ENCODE measurements at places on chromosomes 13 and 19. TPM values are rescaled to one million over a fixed set of nuclear protein-coding genes. Genes with fewer than 3 reads are reported as not detected.

The KIR2DL4 gene
- not detected for total RNA-seq

The IRGC gene
- not detected for total RNA-seq

- ATAC-seq = peak; percentile 5
Observed at GRCh38 chr19:58355908-58356765, 2.8 kb upstream of the A1BG start.

- no peak for ATAC-seq
Observed at GRCh38 chr13:25928941-25929505, 122.8 kb downstream of the SHISA2 start.

DNA sequence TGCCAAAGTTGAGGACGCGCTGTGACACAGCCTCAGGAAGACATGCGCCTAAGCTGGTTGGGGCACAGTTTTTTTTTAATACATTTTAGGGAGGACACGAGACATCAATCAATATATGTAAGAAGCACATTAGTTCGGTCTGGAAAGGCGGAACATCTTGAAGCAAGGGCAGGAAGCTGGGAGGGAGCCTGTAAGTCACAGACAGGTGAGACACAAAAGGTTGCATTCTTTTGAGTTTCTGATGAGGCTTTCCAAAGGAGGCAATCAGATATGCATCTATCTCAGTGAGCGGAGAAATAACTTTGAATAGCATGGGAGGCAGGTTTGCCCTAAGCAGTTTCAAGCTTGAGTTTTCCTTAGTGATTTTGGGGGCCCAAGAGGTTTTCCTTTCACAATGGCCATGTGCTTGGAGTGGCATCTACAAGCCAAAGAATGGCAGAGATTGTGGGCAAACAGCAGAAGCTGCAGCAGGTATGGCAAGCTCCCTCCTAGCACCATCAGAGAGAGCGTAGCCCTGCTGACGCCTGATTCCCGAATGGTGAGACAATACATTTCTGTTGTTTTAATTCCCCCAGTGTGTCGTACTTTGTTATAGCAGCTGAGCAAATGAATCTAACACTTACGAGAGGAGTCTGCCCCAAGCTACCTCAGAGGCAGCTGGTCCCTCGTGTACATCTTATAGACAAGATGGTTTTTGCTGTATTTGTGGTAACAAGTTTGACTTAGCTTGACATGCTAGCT is 99.5 kb upstream of the TMTC4 start:
- ATAC-seq = no peak

DNA sequence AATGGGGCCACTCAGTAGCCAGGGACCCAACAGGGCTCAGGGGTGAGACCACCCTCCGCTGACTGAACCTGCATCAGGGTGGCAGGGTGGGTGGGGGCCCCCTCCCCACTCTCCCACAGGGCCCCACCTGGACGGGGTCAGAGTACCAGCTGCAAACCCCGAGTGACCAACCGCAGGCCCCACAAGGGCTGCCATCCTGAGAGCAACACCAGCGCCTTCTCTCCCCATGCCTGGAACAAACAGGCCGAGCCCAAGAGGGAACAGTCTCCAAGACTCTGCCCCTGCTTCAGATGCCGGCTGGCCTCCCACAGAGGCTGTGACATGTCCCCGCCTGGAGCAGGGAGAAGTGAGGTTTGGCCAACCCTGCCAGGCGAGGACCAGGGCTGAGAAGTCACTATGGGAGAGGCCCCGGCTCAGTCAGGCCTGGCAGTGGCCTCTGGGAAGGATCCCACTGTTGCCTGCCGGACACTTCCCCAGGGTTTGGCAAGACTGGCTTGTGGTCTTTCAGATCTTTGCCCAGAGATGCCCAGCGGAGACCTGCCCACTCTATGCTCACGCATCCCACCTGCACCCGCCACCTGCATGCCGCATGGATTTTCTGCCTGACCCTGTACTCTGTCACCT is 27.2 kb downstream of the MPND start:
- ATAC-seq = no peak

- peak; percentile 87 for ATAC-seq
Observed at GRCh38 chr13:40116008-40116407, 460.5 kb downstream of the COG6 start.

- no peak for ATAC-seq
Observed at GRCh38 chr13:111562716-111563115, 242.3 kb downstream of the TEX29 start.

DNA sequence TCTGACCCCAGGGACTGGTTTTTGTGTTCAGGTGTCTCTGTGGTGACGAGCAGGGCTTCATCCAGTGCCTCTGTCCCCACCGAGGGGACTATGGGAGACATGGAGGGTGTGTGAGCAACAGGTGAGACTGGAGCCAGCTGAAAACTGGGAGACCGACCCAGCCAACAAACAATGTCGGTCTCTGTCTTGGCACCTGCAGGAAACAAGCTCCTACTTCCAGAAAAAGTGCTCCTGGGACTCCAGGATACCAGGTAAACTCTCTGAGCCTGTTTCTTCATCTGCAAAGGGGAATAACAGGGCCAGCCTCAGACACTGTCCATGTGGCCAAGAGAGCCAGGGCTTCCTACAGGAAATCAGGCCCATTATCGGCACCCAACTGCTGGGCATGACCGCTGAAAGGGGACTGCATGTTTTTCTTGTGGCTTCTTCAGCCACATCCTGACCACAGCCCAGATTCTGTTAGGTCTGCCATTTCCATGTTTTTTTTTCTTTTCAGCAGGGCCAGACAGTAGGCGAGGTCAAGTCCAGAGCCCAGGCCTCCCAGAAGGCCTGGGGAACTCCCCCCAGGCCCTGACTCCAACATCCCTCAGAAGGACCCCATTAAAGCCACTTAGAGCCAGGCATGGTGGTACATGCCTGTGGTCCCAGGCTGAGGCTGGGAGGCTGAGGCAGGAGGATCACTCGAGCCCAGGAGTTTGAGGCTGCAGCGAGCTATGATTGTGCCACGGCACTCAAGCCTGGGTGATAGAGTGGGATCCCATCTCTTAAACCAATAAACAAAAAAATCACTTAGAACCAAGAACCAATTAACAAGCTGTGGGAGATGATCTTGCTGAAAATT is 836 bp upstream of the BST2 start:
- no peak for ATAC-seq

DNA sequence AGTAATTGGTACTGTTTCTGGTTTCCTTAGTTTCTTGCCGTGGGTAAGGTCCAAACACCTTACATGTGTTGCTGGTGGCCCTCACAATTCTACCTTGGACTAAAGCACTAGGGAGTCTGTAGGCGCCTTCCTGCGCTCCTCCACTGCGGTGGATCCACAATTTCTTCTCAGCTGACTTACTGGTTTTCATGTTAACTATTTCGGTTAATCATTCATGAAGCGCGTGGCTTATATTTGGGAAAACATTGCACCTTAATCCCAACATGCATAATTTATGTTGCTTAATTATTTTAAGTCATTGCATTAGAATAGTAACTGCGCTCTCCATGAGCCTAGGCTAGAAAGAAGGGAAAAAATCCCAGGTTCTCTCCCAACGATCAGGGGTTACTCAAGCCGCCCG is 37.7 kb downstream of the ARHGEF7 start:
- ATAC-seq = no peak

DNA sequence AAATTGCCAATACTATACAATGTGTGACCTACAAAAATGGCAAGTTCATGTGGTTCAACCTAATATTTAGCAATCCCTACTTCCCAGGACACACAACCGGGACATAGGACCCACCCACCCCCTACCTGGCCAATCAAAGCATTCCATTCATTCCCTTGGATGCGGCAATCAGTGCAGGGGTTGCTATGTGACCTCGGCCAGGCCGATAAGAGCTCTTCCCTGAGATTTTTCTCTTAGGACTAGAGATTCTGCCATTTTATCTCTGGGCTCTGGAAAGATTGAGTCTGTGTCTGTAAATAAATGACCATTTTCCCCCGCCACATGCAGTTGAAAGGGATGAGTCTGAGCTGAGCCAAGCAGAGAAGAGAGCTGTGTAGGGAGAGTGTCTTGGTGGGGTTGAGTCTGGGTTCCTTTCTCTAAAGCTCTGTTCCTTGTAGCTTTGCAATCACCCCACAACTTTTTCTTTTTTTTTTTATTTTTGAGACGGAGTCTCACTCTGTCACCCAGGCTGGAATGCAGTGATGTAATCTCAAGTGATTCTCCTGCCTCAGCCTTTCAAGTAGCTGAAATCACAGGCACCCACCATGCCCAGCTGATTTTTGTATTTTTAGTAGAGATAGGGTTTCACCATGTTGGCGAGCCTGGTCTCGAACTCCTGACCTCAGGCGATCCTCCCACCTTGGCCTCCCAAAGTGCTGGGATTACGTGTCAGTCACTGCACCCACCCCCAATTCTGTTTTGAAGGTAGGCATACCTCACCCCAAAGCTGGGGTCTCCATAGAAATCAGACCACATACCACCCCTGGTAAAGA is 7.4 kb downstream of the IFNL1 start:
- no peak for ATAC-seq

DNA sequence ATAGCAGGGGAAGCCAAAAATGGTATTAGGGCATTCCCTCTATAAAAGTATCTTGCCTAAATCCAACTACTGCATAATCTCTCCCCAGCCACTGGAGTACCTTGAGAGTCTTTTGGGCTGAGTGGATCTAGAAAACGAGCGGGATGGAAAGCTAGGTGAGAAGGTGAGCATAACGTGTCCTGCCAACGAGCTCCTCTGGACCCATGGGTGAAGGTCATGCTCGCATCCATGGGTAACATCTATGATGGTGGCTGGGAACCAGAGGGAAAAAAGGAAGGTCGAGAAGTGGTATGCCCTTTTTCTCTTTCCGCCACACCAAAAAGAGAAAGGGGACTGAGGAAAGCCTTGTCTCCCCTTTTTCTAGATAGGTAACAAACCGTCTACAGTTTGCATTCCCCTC is 63.0 kb downstream of the ZNF208 start:
- no peak for ATAC-seq

DNA sequence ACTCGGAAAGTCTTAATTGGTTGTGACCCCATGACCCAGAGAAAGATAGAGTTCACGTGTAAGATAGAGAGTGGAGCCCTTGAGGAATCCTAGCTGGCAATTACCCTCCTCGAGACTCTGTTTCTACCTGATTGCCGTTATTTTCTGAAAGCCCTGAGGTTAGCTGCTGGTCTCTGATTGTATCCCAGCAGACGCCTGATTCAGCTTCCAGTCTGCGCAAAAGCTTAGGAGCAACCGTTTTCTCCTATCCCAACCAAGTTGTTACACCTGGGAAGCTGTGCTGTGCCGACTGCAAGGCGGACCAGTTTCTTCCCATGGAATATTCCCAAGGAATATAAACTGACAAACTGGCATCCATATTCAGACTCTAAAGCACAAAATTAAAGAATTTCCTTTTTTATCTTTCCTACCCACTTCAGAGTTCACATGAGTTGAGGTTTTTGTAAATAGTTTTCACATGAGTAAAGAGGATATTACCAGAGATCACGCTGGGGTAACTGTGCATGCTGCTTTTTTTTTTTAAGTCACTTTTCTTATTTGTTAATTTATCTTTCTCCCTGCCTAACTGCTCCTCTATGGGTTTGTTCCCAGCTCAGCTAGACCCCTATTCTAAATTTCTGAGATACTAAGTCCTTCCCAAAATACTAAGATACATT is 1.5 kb upstream of the TRPC4 start:
- no peak for ATAC-seq

- no peak for ATAC-seq
Observed at GRCh38 chr13:31168736-31169135, 7.0 kb upstream of the HSPH1 start.
